Renal pelvis (tissue), 12 donors: ENCODE measurements at places on chromosomes 1 and 21.

DNA sequence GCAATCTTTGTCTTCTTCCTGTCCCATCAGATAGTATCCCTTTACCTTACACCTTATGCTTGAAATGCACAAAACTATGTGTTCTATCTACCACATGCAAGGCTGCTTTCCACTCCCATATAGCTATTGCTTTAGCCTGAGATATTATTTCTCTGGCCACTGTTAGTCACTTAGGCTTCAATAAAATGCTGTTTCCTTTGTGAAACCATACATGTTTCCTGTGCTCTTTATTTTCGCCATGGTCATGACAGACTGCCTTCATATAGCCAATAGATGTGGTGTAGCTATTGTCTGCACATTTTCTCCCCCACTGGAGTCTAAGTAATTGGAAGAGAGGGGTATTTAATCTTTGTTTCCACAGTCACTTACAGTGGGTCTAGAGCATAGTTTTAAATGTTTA lies 108.4 kb downstream of the GREM2 start:
- no peak for DNase-seq

DNA sequence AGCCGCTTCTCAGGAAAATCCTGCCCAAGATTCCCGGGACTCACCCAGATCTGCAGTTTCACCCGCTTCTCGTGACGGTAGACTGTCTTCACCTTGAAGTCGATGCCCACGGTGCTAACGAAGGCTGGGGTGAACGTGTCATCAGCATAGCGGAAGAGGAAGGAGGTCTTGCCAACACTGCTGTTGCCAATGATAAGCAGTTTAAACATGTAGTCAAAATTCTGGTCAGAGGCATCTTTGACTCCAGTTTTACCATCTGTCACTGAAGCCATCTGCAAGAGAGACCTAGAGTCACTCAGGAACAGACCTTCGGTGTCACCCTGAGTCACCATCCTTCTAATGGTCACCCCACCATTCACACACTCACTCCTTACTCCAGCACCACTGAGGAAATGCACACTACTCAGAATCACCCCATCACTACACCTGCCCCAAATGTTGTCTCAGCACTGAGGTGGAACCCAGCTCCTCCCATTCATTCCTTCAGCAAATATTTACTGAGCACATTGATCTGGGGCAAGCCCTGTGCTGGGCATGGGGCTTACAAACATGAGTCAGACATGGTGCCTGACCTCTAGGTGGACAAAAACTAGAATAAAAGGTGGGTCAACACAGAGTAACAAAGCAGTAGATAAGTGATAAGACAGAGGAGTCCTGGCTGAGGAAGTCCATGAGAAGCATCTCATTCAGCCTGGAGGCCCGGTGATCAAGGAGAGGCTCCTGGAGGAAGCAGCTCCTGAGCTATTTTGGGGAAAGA lies 13.5 kb downstream of the RAB3B start:
- DNase-seq: no peak

DNA sequence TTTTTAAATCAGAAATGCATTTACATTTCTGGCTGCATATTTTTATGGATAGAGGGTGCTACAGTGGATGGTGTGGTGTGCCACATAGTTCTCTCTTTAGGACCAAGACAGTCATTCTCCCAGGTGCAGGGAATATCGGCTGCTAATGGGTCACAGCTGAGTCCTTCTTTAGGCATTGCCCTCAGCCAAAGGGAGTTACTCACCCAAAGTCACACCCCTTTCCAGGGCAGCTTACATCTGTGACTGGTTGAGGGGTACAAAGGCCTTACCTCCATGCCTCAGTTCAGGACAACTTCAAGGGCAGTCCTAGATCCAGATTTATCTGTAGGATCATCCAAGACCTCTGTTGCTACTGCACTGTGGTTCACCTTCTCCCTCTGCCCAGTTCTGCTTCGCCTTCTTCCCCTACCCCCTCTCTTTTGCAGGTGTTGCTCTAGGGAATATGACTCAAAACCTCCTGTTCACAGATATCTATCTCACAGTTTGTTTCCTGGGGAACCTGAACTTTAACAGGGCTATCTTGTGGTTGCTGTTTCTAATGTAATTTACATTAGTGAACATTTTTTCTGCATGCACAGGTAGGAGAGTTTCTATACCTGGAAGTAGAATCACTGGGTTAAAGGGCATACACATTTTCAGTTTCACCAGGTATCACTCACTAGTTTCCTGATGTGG lies 413.9 kb downstream of the RPS6KC1 start:
- no peak for DNase-seq

GRCh38 chr1:152777510-152778137 lies 2.7 kb downstream of the LCE1F start:
- DNase-seq: no peak

DNA sequence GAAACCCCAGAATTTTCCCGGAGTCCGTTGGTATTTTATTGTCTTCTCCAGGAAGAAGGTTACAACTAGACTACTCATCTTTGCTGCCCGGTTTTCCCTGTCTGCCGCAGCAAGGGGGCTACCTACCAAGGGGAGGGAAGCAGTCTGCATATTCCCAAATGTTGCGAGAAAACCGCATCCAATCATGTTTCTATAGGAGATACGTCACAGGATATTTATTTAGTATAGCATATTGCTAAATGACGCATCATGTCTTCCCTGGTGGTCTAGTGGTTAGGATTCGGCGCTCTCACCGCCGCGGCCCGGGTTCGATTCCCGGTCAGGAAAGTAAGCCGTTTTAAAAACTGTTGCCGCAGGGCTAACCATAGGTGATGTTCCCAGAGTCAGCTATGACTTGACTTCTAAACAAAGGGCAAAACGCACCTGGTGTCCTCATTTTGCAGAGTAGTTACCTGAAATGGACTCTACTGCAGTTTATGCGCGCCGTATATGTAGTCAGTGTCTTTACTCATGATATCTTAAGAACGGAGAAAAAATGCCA lies 15.2 kb upstream of the ZNF692 start:
- peak; percentile 88 for DNase-seq

GRCh38 chr1:39957299-39958015 lies 2.5 kb downstream of the MFSD2A start:
- DNase-seq: no peak

DNA sequence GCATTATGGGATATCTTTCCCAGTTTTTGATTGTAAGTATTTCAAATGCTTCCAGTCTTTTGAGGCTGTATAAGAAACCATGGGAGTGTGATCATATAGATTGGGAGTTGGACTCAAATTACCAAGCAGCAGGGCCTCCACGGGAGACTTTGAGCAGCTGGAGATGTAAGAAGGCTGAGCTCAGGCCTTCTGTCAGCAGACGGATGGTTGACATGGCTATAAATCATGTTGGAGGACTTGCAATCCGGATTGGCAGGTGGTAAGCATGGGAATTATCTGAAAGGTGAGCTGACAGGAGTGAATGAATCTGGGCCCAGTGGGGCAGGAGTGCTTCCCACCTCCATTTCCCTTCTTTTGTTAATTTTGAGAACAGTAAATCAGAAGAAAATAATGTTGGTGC lies 83.2 kb upstream of the PPM1J start:
- DNase-seq: no peak
